ENCODE measurements at places on chromosomes 12 and 14. TPM values are rescaled to one million over a fixed set of nuclear protein-coding genes. Genes with fewer than 3 reads are reported as not detected.

TMEM179 gene
- 8.2 TPM for total RNA-seq

AQP2 gene
- total RNA-seq: not detected

SIRT4 gene
- 2.4 TPM for total RNA-seq

DNA sequence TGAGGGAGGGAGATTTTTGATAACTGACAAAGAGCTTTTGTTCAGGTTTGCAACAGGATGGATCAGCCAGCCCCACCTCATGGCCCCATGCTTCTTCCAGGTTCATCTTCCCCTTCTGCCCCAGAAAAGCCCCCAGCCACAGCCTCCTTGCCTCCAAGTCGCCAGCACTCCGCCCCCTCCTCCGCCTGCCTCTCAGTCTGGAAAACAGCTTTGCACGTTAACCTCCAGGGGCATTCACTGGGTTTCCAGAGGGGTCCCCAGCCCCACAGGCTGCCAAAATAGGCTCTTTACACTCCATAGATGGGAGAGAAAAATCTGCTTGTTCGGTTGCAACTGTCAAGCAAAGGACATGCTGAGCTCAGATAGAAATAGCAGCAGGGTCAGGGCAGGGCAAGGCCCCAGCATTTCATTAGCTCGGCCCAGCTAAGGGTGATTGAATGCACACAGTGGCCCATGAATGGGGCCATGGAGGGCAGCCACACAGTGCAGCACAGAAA is 253.6 kb downstream of the ZFP36L1 start:
- DNase-seq: no peak

DNA sequence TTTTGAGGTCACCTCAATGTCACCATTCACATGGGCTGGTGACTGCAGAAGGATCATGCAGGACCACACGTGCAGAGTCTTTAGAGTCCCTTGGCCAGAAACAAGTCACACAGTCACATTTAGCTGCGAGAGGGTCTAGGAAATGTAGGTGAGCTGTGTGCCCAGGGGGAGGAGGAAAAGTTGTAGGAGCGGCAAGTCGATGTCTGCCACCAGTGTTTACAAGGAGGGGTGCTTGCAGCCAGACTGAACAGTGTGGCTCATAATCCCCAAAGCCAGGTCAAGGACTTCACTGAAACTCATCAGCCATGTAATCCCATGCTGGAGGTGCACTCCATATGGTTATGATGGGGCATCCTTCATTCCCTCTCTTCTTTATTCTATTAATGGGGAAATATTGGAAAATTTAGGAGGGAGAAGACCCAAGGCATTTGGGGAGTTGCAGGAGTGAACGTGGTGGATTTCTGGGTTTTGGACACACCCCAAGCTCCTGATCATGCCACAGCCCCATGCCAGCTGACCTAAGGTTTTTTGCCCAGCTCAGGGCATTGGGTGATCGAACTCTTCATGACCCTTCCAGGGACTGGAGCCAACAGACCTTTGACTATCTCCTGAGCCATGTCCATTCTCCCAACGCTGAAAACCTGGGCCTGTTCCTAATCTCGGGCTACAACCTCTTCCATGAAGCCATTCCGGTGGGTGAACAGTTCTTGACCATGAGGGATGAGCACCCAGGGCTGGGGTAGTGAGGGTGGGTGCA is 7.2 kb downstream of the DAO start:
- no peak for DNase-seq

- no peak for DNase-seq
Measured at GRCh38 chr14:84749191-84749955, 780.6 kb upstream of the FLRT2 start.

MLF2 gene
- 393 TPM for total RNA-seq

- no peak for DNase-seq
Measured at GRCh38 chr14:94269156-94269555, 23.9 kb downstream of the SERPINA10 start.

GRCh38 chr12:53300187-53300586 is 692 bp downstream of the MYG1 start:
- no peak for DNase-seq

DNA sequence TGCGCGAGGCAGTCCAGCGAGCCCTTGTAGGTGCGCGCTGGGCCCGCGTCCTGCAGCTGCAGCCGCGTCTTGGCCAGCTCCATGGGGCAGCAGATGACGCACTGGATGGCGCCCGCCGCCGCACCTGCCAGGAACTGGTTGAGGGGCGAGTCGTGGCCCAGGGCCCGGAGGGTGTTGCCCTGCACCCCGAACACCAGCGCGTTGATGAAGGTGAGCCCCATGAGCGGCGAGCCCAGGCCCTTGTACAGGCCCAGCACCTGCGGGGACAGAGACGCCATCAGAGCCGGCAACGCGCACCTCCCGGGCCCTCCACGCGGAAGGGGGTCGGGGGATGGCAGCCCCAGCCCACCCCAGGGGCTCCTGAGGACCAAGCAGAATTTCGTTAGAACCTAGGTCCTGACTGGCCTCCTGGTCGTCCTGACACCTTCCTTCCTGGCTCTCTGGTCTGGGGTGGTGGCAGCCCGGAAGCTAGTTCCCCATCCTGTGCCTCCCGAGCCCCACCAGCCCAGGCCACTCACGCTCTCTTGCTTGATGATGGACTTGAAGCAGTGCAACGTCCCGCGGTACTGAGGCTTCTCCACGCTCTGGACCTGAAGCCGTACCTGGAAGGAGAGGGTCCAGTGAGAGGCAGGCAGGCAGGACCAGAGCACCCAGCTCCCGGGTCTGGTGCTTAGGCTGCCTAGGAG is 13.3 kb downstream of the SLC25A29 start:
- peak; percentile 44 for DNase-seq

DNA sequence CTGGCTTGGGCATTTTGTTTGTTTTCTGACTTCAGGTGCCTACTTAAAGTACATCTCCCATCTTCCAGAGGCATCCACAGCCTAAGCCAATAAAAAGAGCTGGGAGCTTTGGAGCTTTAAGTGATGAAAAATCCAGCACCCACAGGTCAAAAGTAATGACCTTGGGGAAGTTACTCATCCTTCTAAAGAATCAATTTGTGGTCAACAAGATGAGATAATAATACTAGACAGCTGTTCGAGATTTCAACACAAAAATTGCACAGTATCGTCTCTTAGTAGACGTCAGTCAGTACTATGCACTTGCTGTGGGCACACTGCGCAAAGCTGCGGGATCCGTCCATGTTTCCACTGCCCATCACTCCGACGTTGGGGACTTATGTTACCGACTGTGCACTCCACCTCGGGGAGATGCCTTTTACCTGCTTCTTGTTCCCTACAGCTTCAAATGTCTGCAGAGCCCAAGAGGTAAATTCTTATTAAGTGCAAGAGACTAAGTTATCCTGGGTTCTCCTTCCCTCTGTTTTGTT is 1.3 kb downstream of the ST8SIA1 start:
- peak; percentile 35 for DNase-seq

SOX5 gene
- total RNA-seq: 6.8 TPM

DNA sequence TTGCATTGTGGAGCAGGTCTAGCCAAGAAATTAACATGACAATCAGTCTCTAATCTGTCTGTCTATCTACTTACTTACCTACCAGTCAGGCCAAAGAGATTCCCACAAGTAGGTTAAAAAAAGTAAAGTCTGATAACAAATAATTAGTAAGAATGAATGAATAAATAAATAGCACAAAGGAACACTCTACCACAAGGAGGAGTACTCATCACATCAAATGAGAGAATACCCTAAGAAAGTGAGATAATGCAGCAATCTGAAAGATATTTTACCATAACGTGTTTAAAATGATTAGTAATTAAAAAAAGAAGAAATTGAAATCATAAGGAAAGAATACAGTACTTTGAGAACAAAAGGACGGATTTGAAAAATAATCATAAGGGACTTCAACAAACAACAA is 187.2 kb downstream of the SYNE2 start:
- DNase-seq: no peak

DNA sequence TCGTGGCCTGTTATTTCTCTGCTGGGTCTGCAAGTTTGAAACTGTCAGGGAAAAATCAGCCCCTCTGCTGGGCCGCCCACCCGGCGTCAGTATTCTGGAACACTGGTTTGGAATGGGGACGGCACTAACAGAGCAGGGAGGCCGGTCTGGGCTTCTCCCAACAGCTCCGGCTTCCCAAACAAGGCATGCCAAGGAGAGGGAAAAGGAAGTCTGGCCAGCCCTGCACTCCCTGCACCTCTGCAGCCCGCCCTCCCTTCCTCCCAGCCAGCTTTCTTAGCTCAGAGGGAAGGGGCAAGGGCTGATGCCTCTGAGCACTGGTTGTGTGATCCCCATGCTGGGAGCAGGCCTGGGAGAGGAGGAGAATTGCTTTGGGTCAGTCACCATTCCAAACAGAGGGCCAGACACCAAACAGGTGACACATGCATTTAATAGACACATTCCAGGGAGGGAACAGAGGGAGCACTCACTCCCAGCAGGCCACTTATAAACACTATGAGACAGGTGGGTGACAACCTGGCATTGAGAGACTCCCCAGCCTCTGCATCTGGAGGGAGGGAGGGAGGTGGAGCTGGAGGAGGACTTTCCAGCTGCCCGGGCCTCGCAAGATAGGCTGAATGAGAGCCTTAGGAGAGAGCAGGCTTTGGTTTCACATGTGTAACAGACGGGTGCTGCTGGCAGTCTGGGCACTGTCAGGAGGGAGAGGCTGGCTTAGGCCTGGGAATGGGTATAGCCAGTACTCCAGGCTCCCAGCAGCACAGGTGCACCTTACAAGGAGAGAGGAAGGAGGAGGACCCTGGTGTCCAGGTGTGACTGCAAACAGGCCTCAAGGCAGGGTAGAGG is 10.3 kb downstream of the KRT75 start:
- DNase-seq: no peak

GRCh38 chr12:26768611-26769603 is 64.1 kb downstream of the ITPR2 start:
- no peak for DNase-seq

- no peak for DNase-seq
Measured at GRCh38 chr14:52701223-52701622, 5.8 kb upstream of the PSMC6 start.

DNA sequence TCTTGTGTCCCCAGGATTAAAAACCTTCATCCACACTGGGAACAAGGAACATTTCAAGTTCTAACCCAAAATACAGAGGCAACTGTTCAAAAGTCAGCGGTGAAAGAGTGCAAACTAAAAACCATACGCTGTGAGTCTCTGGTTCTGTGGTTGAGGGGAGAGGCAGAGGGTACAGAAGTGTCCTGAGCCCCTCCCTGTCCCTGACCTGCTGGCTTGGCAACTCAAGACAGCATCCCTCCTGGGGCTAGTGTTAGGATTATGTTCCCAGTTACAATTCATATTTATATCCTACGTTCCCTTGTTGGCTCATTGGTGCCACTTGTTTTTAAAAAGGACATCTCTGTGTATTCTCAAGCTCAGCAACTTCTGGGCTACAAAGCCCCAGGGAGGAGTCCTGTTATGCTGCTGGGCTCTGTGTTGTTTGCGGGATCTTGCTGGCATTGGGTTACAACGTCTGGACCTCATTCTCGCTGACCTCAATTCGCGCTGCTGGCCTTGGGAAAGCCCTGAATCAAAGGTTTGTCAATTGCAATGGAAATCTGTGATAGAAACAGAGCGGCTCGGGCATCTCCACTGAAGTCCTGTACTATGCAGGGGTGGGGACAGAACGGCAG is 420.8 kb downstream of the FUT8 start:
- DNase-seq: no peak

GRCh38 chr14:94926176-94926575 is 156.3 kb upstream of the GSC start:
- peak; percentile 32 for DNase-seq

DNA sequence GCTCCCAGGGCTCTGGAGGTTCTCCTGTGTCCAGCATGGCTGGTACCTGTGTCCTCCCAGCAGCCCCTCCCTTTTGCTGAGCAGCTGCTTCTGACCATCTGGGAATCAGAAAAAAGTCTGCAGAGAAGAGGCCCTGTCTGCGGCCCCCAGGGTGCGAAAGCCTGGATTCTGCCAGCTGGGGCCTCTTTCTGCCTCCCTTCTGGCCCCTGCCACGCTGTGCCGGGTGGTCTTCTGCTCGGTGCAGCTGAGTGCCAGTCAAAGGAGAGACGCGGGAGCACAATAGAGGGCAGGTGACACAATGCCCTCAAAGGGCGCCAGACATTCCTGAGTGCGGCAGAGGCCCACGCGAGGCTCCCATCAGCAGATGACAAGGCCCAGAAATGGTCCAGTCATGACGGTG is 12.6 kb downstream of the BTBD6 start:
- no peak for DNase-seq
